Stimulated activated CD8-positive, alpha-beta memory T cell treated with anti-CD3 and anti-CD28 coated beads, Interleukin-4, amount 100 ng/mL, for 24 hours (primary cell): ENCODE measurements at places on chromosomes 6 and 20.

DNA sequence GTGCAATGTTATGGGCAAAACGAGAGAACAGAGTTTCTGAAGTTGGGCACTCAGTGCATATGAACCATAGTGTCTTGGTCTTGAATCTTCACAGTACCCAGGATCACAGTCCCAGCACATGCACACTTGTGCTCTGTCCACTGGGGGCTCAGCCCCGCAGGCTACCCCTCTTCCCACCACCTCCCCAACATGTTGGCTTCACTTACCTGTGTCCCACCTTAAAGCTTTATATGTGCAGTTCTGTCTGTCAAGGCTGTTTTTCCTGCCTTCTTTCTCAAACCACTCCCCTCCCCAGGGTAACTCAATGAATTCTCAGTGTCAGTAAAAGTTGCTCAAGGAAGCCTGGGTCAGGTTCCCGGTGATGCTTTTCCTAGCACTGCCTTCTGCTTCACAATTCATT is 129.9 kb downstream of the DOK5 start:
- DNase-seq: no peak

DNA sequence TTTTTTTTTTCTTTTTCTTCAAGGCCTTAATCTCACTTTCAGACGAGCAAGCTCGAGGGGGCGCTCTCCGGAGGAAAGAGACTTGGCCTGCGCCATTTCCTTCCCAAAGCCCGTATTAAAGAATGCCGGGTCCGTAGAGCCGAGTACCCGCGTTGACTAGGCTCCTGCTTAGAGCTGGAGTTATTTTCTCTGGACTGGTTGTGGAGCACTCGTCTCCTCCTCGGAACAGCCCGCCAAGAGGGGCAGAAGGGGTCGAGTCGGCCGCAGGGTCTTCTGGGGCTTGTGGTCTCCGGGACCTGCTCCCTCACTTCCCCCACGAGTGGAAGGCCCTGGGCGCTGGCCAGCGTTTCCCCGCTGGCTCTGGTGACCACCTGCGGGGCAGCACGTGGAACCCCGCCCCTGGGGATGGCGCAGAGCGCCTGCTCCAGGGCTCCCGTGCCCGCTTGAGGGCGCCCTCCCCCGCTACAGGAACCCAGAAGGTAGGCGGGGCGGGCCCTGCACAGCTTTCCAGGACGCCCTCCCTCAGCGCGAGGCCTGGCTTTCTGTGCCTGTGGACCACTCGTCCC is 2.7 kb upstream of the MEI4 start:
- no peak for DNase-seq

- no peak for DNase-seq
These were observed 442.4 kb downstream of the FRK start for GRCh38 chr6:115618256-115618655.

GRCh38 chr6:66264376-66264775 is 557.4 kb upstream of the EYS start:
- DNase-seq: no peak

DNA sequence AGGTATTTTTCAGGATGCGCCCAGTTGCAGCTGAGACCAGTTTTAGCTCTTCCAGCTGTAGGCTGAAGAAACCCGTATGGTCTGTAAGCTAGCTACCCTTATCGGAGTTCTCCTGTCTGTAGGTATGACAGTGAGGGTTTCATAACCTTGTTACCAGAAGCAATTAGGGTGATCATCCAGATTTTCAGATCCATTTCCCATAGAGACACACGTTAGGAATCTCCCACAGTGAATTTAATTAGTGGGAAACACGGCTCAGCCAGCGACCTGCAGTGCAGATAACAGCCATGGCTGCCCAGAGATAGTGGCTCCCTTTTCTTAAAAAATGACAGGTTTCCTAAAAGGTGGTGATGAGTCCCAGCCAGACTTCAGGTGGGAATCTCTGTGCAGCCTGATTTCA is 111.1 kb downstream of the BTBD3 start:
- no peak for DNase-seq

DNA sequence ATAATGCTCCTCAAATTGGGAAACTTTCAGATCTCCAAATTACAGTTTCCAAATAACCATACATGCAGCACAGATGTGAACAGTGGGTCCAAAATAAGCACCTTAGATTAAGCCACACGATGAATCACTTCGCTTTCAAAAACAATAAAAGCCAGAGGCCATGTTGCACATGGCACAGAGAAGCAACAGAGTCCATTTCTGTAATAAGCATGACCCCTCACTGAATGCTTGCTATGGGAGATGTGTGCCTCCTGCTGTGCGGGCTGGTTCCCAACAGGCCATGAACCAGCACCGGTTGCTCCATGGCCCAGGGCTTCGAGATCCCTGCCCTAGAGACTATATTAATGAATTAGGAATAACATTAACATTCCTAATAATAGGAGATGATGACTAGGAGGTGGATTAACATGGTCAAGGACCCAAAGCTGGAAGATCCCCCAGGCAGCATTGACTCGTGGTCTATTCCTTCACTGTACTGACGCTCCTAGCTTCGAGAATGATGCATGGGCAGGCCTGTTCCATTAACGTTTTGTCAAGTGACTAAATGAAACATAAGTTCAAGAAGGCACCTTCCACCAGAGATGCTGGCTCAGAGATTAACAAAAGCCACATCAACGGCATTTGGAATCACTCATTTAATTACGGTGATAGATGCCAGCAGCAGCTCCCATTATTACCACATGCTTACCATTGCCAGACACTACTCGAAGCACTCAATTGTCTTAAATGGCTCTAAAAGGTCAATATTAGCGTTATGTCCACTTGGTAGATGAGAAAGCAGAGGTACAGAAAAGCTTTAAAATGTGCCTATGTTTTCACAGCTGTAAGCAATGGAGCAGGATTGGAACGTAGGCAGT is 470.6 kb upstream of the AGPAT4 start:
- DNase-seq: no peak

GRCh38 chr6:3808199-3808598 is 41.0 kb upstream of the FAM50B start:
- no peak for DNase-seq

- DNase-seq: no peak
These were observed 227.4 kb upstream of the PLN start for GRCh38 chr6:118320652-118321051.

DNA sequence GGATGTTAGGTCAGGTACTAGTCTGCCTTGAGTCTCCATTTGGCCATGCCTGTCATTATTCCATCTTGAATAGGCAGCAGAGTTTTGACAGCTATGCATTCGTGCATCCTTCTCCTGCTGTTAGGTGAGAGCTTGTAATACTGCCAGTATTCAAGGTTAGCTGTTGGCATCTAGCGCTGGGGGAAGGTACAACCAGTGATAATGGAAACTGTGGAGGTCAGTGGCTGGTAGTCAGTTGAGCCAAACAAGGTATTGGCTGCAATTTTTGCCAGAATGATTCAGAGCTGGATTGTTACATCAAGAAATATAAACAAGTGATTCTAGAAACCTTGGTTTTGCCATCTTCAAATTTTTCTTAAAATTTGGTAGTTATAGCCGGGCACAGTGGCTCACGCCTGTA is 6.5 kb downstream of the FAM8A1 start:
- DNase-seq: no peak

DNA sequence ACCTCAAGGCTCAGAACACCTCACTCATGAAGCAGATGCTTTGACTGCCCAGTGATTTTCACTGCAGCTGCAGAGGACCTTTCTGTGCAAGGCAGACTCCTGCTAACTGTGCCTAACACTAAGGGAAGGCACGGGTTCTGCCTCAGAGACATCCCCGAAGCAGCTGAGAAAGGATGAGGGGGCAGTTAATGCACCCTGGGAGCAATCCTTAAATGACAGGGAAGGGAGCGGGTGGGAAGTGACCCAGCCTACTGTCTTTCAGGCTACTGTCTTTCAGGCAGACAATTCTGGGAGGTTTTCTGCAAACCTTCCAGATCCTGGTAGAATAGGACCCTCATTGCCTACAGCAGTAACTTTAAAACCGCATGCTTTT is 55.3 kb downstream of the NDUFAF5 start:
- DNase-seq: no peak
